Breast epithelium (tissue), 4 donors: ENCODE measurements at places on chromosomes 4 and X. TPM values are rescaled to one million over a fixed set of nuclear protein-coding genes. Genes with fewer than 3 reads are reported as not detected.

DNA sequence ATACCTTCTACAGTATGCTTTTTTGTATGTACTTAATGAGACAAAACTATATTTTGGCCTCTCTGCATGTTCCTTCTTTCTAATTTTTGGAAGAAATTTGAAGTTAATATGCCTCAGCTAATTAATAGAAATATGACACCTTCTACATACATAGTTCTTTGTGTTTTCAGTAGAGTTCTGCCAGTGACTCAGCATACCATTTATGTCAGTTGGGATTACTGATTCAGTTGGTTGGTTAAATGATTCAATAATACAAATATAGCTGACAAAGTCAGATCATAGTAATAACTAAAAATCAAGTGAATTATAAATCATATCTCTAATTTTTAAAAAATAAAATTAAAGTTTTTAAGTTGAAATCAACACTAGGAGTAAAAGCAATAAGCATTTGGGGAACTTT lies 16.8 kb downstream of the BTC start:
- H3K27ac ChIP-seq, result no peak overlapping the region
- no peak overlapping the region for H3K4me3 ChIP-seq
- no peaks in the 10 kb centered on the region for H3K27me3 ChIP-seq

GRCh38 chrX:149948016-149948415 lies 9.7 kb upstream of the EOLA2 start:
- no peaks in the 10 kb centered on the region for H3K4me1 ChIP-seq
- DNase-seq, result no peak
- H3K4me3 ChIP-seq, result no peak overlapping the region
- H3K27me3 ChIP-seq, result no peaks in the 10 kb centered on the region

GRCh38 chrX:21374994-21375707 lies 933 bp downstream of the CNKSR2 start:
- DNase-seq, result no peak
- no peak overlapping the region for H3K27ac ChIP-seq
- peak overlapping the region; percentile 69 for H3K4me3 ChIP-seq
- H3K4me1 ChIP-seq, result no peaks in the 10 kb centered on the region
- peaks cover 26% of the 10 kb centered on the region for H3K27me3 ChIP-seq

The GIMD1 gene
- not detected for total RNA-seq

The CEP44 gene
- 12.2 TPM for total RNA-seq
